ENCODE measurements at places on chromosomes 7 and 10.

DNA sequence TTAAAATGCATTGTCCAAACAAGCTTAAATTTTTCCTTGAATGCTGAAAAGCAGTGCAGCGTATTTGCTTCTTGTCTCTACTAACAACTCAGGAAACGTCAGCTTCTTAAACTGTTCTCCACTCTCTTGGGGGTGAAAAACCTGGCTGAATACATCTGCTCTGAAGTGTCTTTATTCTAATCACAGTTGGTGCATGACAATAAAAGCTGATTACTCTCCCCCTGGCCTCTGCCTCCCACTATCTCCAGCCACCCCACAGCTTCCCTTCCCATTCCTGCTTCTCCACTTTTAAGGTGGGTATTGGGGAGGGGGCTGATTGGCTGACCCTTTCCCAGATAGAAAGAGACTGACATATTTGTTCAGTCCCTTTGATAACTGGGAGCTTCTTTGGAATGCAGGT is 456.0 kb downstream of the SORCS1 start:
- DNase-seq, result no peak

- DNase-seq, result no peak
Measured at GRCh38 chr10:29849126-29849833, 210.1 kb downstream of the JCAD start.

GRCh38 chr10:101363850-101364400 is 10.0 kb downstream of the BTRC start:
- no peak for DNase-seq

- DNase-seq, result no peak
Measured at GRCh38 chr10:16799621-16800020, 17.6 kb downstream of the RSU1 start.

DNA sequence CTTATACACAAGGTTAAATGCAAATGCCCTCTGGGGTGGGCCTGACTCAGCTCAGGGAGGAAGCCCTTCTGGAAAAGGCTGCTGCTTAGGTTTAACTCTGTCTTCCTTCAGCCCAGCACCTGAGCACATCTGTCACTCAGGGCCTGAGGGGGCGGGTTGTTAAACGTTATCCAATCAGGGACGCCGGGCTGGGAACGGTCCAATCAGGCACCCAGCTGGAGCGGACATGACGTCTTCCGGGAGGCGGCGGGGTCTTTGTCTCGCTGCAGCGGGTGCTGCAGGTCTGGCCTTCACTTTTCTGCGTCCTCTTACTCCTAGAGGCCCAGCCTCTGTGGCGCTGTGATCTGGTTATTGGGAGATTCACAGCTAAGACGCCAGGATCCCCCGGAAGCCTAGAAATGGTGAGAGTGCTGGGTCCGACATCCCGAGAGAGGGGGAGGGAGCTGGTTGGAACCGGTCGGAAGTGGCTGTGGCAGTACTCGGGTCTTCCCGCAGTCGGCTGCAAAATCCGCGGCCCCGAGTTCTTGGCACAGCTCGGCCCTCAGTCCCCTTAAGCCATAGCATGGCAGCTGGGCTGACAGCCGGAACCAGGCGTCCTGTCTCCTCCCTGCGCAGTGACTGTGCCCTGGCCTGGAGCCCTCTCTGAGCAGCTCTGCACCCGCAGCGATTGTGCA is at the start of gene ZNF138:
ZNF138 (plus strand) TSS at position 258 of the 674 bp plus-strand sequence; CDS start at position 399, 141 bp downstream.
- DNase-seq, result peak; percentile 90

DNA sequence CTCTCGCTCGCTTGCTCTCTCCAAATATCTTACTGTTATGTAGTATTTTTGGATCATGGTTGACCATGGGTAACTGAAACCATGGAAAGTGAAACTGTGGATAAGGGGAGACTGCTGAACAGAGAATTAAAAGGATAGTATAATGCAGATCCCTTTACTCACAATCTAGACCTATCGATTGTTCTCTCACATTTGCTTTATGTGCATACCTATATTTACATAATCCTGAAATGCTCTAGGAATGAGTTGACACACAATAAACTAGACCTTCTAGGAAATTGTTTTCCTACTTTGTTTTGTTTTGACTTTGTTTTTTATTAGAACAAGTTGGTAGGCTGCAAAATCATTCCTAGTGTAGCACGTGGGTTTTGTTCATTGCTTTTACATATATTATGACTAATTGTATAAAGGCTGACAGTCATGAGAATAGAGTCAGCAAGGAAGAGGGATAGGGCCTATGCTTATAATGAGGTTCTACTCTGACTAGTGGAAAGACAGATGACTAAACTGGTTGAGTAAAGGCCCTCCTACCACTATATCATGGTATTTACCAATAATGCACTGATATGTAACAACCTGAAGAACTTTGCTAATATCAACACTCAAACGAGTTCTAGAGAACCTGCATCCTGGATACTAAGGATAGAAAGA is 175.3 kb upstream of the TARP start:
- DNase-seq, result no peak

GRCh38 chr10:42583828-42584227 is 54.5 kb downstream of the ZNF33B start:
- no peak for DNase-seq

DNA sequence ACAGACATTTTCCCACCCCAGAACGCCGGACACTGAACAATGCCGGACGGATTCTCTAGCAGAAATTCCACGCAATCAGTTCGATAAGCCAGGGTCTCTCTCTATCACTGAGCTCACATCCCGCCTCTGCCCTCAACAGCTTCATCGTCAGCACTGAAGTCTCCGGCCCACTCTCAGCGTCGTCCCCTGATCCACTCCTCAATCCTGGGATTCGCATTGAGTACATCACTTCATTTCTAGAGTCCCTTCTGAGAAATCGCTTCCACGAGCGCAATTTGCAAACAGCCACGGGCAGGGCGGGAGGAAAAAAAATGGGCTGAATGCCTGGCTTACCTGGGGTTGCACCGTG is 365 bp downstream of the YME1L1 start:
- DNase-seq, result peak; percentile 30

GRCh38 chr7:80533287-80533686 is 21.4 kb upstream of the GNAT3 start:
- DNase-seq, result no peak

- DNase-seq, result no peak
Measured at GRCh38 chr7:2607923-2608904, 23.6 kb upstream of the TTYH3 start.

- no peak for DNase-seq
Measured at GRCh38 chr7:38409531-38409930, 136.1 kb upstream of the TARP start.

GRCh38 chr7:46580766-46581165 is 659.7 kb upstream of the IGFBP3 start:
- no peak for DNase-seq

DNA sequence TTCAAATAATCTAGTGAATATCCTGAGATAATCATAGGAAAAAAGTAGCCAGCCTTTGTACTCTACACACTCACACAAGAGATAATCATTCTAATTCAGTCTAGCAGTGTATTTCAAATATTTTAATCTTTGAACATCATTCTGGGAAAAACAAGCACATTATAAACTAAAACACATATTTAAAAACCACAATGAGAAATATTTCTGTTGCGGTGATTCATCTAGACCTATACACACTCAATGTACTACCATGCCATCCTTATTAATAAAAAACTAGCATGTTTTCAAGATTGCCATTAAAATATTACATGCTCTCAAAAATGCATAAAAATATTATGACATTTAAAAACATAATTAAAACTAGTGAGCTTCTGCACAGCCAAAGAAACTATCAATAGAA is 11.8 kb downstream of the COG5 start:
- DNase-seq, result no peak

DNA sequence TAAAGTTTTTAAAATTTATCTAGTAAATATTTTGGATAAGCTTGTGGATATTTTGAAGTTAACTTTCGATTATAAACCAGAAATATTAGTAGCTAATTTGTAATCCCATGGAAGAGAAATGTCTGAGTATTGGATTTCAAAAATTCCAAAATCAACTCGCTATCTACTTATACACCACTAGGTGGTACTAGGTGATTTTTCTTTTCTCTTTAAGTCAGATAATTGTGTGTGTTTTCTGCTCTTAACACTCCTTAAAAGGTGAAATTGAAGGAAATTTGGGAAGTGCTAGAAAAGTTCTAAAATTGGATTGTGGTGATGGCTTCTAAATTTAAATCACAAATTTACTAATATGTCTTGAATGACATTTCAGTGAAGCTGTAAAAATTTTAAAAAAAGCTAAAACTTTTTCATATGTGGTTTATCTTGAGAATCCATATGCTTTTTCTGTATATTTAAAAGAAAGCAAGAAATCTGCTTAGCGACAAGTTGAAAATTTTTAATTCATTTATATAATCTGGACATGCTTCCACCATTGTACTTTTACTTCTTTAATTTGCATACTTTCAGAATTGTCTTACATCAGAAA is 90.2 kb downstream of the IPMK start:
- peak; percentile 15 for DNase-seq

GRCh38 chr10:67770537-67770936 is 67.5 kb downstream of the DNAJC12 start:
- no peak for DNase-seq

GRCh38 chr7:50620433-50620832 is 55.2 kb upstream of the DDC start:
- DNase-seq, result no peak

DNA sequence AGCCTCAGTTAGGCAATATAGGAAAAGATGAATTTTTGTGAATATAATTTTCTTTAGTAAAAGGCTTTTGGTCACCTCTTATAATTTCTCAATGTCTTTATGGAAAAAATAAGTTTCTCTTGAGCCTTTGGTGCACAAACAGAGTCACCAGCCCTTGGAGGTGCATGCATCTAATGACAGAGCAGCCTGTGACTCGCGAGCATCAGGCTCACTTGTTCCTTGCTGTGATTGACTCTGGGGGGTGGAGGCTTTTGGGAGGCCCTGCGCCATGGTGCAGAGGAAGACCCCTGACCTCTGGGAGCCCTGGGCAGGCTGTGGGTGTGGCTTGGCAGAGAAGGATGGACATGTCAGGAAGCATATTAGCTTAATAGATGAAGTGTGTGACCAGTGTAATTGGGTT is 60.2 kb downstream of the FIGNL1 start:
- DNase-seq, result no peak

GRCh38 chr7:47148536-47149207 is 433.2 kb downstream of the TNS3 start:
- DNase-seq, result no peak

DNA sequence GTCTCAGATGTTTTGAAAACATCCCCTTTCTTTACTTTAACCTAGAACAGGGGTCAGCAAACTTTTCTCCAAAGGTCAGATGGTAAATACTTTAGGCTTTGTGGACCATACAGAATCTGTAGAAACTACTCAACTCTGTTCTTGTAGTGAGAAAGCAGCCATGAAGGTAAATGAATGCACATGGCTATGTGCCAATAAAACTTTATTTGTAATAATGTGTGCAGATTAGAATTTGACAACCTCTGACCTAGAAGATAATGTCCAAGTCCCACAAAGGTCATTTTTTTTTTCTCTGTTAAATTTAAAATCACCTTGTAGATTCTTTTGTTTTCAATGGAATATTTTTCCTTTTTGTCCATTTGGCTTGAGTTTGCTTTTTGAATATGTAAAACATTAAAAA is 17.2 kb downstream of the OIT3 start:
- DNase-seq, result no peak

DNA sequence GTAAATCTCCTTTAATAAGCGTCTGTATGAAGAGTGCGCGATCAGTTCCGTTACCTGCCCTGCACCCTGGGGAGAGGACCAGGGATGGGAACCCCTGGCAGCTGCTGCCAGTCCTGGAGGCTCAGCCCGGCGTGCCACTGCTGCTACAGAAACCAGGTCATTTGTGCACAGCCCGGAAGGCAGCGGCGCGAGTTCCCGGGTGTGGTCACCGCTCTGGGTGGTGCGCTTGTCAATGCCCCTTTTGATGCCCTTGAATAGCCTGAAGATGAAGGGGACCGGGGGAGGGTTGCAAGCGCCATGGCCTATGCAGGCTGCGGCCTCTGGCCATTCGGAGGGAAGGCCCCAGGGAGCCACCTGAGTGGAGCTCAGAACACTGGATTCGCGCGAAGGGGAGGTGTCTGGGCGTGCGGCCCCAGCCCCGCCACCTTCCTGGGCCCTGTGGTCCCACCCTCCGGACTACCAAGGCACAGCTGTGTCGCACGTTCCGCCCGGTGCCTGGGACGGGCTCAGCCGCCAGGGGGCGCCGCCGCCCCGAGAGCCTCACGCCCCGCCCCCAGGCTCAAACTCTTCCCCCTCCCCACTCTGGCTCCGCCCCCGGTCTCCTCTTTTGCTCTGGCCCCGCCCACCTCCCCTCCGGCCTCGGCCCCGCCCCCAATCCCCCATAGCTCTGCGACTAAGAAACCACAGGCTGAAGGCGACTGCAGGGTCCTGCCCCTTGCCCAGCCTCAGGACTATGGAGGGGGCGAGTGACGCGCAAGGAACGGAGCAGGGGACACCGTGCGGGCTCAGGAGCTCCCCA is 16.5 kb downstream of the AP5Z1 start:
- DNase-seq, result no peak

DNA sequence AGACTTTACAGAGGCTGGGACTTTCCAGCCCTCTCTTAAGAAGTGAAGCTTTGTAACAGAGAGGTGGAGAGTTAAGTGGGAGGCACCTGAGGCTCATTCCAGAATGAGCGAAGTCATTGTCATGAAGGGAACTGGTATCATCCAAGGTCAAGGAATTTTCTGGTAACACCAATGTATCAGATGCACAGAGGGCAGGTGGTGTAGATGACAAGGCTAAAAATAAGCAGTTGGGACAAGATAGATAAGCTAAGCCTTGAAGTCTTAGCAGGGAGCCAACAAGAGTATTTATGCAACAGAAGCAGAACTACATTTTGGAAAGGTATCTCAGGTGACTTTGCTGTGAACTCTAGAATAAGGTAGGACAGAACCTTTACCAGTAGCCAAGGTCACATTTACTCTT is 257.0 kb upstream of the AUTS2 start:
- DNase-seq, result no peak

DNA sequence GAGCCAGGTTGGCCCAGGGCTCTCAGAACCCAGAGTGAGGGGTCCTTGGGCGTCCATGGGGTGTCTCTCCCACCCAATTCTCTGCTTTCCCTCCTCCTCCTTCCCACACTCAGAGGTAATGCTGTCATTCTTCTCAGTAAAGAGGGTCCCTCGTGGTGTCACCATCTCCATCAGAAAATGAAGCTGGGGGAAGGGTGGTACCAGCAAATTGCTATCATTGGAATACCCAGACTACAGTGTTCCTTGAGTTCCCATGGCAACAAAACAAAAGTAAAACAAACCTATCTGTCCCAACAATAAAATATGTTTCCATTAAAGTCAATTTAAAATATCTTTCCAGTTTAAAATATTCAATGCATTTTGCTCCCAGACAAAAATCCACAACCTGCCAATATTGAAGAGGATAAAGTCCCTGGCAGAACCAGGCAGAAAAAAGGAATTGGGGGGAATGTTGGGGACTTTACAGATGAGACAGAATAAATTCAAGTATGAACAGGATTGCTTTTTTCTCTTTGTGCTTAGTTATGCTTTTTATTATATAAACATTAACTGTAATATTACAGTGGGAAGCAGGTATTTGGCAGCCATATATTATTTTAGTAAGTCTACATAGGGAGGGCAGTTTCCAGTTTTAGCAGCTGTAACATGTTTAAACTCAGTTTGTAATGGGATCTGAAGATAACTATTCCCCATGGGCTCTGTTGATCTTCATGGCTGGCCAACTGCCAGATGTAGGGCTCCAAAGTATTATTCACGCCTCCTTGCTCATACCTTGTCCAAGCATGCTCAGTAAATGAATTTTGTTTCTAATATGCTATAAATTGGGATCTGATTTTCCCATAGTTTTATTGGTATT is 182.1 kb downstream of the ARID5B start:
- no peak for DNase-seq

Data from NCI-H526 treated with DMSO at 0.1 percent for 48 hours (cell line).